ENCODE measurements at places on chromosomes 3 and 15. TPM values are rescaled to one million over a fixed set of nuclear protein-coding genes. Genes with fewer than 3 reads are reported as not detected.

The THPO gene
- 0.68 TPM for total RNA-seq

DNA sequence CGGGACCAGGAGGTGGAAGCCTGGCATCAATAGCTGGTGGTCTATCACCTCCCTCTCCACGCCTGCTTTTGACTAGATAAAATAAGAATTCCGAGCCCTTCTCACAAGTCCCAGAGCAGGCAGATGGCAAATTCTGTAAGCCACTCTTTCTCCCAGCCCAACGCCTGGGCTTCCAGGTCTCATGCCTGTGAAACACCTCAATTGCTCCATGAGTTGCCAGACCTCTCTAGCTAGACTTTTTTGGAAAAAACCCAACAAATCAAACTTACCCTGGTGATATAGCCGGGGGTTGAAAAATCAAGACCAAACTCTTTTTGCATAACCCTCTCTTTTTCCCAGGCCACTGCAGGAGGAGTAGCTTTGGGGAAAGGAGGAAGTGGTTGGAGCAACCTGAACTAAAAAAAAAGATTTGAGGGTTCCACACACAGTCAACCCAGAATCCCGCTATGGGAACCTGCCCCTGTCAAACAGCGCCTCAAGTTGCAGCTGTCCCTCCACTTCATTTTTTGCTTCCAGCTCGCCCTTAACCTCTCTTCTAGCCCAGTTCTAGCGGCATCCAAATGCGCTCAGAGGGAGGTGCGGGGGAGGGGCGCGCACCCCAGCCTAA is 7.0 kb downstream of the BHLHE40 start:
- peak overlapping the region; percentile 100 for H3K27ac ChIP-seq
- H3K4me3 ChIP-seq = peak overlapping the region; percentile 100
- no peaks in the 10 kb centered on the region for H3K27me3 ChIP-seq

The PCLAF gene
- 0.65 TPM for total RNA-seq

DNA sequence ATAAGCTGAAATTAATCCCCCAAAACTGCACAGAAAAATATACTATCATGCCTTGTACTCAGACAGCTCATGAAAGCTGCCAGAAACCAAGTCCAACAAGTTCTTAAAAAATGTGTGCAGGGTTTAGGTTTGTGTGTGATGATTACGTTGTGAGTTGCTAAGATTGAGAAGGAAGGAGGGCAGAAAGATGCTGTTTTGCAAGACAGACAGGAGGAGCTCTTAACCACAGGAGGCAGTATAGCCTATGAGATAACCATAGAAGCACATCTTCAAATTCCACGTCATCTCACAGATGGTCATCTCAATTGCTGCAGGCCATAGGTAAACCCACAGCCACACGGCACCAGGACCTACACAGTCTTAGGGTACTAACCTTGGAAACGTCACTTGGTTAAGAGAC is 191.9 kb downstream of the STT3B start:
- H3K27me3 ChIP-seq = no peaks in the 10 kb centered on the region
- H3K4me1 ChIP-seq = no peaks in the 10 kb centered on the region
- no peak overlapping the region for H3K4me3 ChIP-seq

- no peak overlapping the region for H3K4me3 ChIP-seq
- H3K4me1 ChIP-seq = no peaks in the 10 kb centered on the region
- DNase-seq = no peak
- H3K36me3 ChIP-seq = no peaks in the 10 kb centered on the region
- peaks cover 6% of the 10 kb centered on the region for H3K27me3 ChIP-seq
These were observed 27.0 kb upstream of the MUC4 start for GRCh38 chr3:195838714-195839113.

GRCh38 chr15:23467110-23467600 is 20.1 kb upstream of the GOLGA6L2 start:
- DNase-seq = no peak
- no peak overlapping the region for H3K4me3 ChIP-seq
- H3K27ac ChIP-seq = no peak overlapping the region
- no peaks in the 10 kb centered on the region for H3K27me3 ChIP-seq
- no peaks in the 10 kb centered on the region for H3K4me1 ChIP-seq

DNA sequence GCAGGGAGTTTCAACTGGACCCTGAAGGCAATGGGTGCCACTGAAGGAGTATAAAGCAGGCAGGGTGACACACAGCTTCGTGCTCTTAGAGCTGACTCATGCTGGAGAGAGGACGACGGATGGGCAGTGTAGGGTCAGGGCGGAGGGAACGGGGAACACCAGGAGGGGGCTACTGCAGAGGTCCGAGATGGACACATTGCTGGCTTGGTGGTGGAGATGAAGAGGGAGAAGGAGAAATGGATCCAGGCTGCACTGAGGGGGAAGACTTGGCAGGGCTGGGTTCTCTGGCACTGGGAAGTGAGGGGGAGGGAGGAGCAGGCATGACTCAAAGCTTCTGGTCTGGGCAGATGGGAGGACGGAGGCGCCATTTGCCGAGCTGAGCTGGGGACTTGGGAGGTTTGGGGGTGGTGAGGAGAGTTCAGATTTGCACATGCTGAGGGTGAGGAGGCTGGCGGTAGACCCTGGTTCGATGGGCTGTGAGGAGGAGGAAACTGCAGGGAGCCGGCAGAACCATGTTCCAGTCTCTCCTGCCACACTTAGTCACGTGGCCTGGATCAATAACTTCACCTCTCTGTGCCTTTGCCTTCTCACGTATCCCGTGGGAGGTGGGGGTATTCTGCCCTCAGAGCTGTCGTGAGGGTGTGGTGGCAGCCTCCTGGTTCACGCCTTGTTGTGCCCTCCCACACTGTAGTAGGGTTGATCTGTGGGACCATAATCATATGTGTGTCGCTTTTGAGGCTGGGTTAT is 4.6 kb upstream of the KCTD6 start:
- no peak overlapping the region for H3K4me3 ChIP-seq
- no peaks in the 10 kb centered on the region for H3K36me3 ChIP-seq
- no peak overlapping the region for H3K27ac ChIP-seq
- H3K4me1 ChIP-seq = peaks cover 16% of the 10 kb centered on the region
- peak; percentile 39 for DNase-seq

DNA sequence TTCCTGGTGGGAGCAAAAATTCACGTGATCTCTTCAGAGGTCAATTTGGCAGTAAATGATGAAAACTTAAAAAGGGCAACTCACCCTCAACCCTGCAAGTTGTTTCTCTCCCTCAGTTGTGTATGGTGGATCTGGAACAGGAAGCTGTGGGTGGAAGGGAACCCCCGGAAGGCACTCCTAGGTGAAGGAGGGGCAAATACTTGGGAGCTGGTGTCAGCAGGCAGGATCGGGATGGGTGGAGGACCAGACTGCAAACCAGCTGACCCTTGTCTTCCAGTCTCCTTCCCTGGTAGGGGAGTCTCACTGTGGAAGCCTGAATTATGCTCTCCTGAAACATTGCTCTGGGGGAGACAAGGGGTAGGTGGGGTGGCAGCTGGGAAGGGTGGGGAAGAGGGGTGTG is 33.5 kb downstream of the PRR23E start:
- H3K27ac ChIP-seq = no peak overlapping the region
- no peaks in the 10 kb centered on the region for H3K36me3 ChIP-seq
- no peaks in the 10 kb centered on the region for H3K4me1 ChIP-seq
- peaks cover 16% of the 10 kb centered on the region for H3K27me3 ChIP-seq
- H3K4me3 ChIP-seq = no peak overlapping the region
- no peak for DNase-seq

DNA sequence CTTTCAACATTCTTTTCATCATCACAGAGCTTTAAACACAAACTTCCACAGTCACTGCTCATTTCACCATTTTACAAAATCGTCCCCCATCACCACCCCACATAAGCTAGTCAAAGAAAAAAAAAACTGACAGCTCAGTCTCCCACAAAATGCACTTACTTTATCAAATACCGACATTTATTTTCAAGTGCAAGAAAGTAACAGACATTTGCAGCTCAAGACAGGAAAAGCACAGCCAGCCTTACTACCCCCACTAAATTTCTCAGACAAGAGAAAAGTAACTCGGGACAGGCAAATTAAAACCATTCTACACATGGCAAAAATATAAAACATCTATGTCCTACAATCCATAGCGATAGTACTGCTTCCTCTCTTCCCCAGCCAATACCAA is 402.4 kb downstream of the SHQ1 start:
- H3K27ac ChIP-seq = peak overlapping the region; percentile 89
- H3K4me3 ChIP-seq = peak overlapping the region; percentile 81
- no peak for DNase-seq
- H3K4me1 ChIP-seq = no peaks in the 10 kb centered on the region

The TRPM1 gene
- total RNA-seq = not detected

The HIGD1A gene
- total RNA-seq = 232 TPM

The CDC25A gene
- total RNA-seq = 3.6 TPM

DNA sequence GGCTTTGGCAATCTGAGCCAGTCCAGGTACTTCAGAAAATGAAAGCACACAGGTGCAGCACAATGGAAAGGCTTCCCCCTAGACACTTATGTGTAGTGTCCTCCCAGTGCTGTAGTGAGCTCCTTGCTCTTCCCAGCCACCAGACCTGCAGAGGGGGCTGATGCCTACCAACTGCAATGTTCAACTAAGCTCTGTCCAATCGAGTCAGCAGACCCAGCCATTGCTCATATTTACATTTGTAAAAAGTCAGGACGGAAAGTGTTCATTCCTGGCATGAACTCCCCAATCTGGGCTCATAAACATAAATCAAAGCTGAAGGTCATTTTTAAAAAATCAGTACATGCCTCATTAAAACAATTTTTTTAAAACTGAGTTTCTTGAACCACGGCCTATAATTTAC is 73.0 kb downstream of the FOXP1 start:
- no peak overlapping the region for H3K4me3 ChIP-seq
- no peaks in the 10 kb centered on the region for H3K36me3 ChIP-seq
- peaks cover 10% of the 10 kb centered on the region for H3K4me1 ChIP-seq
- H3K27ac ChIP-seq = no peak overlapping the region

- no peak overlapping the region for H3K27ac ChIP-seq
- no peak overlapping the region for H3K4me3 ChIP-seq
- H3K4me1 ChIP-seq = peaks cover 43% of the 10 kb centered on the region
- H3K36me3 ChIP-seq = no peaks in the 10 kb centered on the region
These were observed 24.0 kb downstream of the GOLIM4 start for GRCh38 chr3:168071591-168072322.

DNA sequence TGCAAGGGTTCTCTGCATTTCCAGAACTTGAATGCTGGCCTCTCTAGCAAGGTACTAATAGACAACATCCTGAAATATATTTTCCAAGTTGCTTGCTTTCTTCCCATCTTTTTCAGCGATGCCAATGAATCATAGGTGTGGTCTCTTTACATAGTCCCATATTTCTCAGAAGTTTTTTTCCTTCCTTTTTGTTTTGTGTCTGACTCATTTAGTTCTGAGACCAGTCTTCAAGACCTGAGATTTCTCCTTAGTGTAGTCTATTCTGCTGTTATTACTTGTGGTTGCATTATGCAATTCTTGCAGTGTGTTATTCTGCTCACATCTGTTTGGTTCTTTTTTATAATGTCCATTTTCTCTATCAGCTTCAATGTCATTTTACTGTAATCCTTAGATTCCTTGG is 1265.0 kb upstream of the ALCAM start:
- H3K4me3 ChIP-seq = no peak overlapping the region
- H3K4me1 ChIP-seq = no peaks in the 10 kb centered on the region
- H3K27me3 ChIP-seq = no peaks in the 10 kb centered on the region
- H3K36me3 ChIP-seq = no peaks in the 10 kb centered on the region
- H3K27ac ChIP-seq = no peak overlapping the region
- DNase-seq = no peak

- no peak for DNase-seq
- H3K4me3 ChIP-seq = no peak overlapping the region
- H3K27me3 ChIP-seq = no peaks in the 10 kb centered on the region
- no peak overlapping the region for H3K27ac ChIP-seq
These were observed 67.3 kb upstream of the EIF1B start for GRCh38 chr3:40242216-40242615.

The NOX5 gene
- not detected for total RNA-seq

DNA sequence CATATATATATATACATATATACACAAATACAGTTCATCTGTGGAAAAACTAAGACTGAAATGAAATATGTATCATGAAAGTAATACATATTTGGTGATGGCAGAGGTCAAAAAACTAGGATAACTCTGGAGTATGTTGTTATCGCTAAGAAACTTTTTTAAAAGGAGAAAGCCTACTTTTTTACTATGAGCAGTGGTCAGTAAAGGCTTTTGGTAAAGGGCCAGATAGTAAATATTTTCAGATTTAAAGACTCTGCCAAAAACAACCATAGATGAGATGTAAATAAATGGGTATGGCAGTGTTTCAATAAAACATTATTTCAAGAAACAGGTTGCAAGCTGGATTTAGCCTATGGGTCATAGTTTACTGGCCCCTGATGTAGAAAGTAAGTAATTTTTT is 93.8 kb upstream of the TGFBR2 start:
- no peak overlapping the region for H3K27ac ChIP-seq
- no peak overlapping the region for H3K4me3 ChIP-seq
- H3K27me3 ChIP-seq = no peaks in the 10 kb centered on the region
- DNase-seq = no peak
- H3K36me3 ChIP-seq = no peaks in the 10 kb centered on the region

The DOCK3 gene
- total RNA-seq = 4.8 TPM

Data from heart left ventricle (tissue), 16 donors.